COR-L47 (cell line): ENCODE measurements at places on chromosomes 1 and 21.

GRCh38 chr1:227372726-227373130 lies 54.4 kb upstream of the CDC42BPA start:
- DNase-seq, result no peak

- DNase-seq, result no peak
These were observed 12.5 kb downstream of the MAST2 start for GRCh38 chr1:45815667-45816458.

DNA sequence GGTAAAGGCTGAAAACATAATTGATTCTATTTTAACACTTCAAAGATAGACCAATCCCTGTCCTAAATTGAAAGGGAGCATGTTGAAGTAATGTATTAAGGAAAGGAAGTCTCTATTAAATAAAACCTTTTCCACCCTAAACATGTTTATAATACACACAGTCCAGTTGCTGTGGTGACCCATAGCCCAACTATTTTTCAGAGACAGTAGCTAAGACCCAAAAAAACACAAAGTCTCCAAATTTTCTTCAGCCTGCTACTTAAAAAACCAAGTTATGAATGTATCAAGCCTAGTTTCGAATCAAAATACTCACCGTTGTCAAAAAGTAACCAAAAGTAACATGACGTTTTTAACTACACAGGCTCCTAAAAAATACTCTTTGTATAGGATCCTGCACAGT lies 1.6 kb downstream of the ELK4 start:
- DNase-seq, result no peak

- DNase-seq, result peak; percentile 86
These were observed 65.2 kb upstream of the TARBP1 start for GRCh38 chr1:234544087-234544579.

- DNase-seq, result peak; percentile 11
These were observed 112.5 kb upstream of the GFI1 start for GRCh38 chr1:92599184-92599583.

- no peak for DNase-seq
These were observed 5.3 kb downstream of the E2F2 start for GRCh38 chr1:23525558-23526250.

GRCh38 chr1:2174348-2175054 lies 20.1 kb downstream of the FAAP20 start:
- peak; percentile 8 for DNase-seq

- DNase-seq, result no peak
These were observed 9.5 kb downstream of the CHIT1 start for GRCh38 chr1:203219934-203220333.
